LHCN-M2 (cell line): ENCODE measurements at places on chromosomes 4 and X.

GRCh38 chrX:149467461-149467860 lies 37.6 kb downstream of the IDS start:
- no peak for DNase-seq

GRCh38 chrX:85052636-85053343 lies 49.1 kb downstream of the APOOL start:
- DNase-seq: peak; percentile 73

- DNase-seq: peak; percentile 25
Observed at GRCh38 chr4:140158365-140159030, 4.5 kb upstream of the MAML3 start.

GRCh38 chrX:21863241-21863640 lies 7.5 kb downstream of the YY2 start:
- DNase-seq: no peak

DNA sequence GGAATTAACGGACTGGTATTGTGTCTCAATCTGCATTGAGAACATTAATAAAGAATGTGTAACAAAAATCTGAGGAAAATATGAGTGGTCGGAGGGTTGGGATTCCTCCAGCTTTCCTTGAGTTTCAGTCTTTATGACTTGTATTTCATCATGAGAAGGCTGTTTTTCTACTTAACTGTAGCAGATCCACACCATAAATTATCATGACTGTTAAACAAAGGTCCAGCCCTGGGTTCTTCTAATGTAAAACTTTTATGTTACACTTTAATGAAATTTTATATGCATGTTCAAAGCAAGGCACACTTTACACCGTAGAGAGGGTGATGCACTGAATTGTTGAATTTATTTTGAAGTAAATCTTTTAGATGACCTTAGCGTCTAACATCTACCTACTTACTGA lies 7.0 kb downstream of the AFF2 start:
- DNase-seq: no peak
